Left ventricle myocardium superior (tissue), 1 donor: ENCODE measurements at places on chromosomes 2 and 18.

- DNase-seq = no peak
Observed at GRCh38 chr2:79972661-79973060, 331.9 kb downstream of the LRRTM1 start.

- DNase-seq = no peak
Observed at GRCh38 chr2:12685145-12685544, 31.6 kb upstream of the TRIB2 start.

DNA sequence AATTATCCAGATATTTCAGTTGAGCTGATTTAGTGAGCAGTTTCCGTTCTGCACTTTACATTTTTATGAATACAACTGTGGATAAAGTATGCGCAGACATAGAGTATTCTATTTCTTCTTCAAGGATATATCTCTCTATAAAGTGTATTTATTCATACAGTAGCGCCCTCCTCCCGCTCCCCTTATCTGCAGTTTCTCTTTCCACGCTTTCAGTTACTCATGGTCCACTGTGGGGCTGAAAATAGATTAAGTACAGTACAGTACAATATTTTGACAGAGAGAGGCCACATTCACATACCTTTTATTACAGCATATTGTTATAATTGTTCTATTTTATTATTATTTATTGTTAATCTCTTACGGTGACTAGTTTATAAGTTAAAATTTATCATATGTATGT is 19.7 kb upstream of the FHL2 start:
- DNase-seq = no peak

DNA sequence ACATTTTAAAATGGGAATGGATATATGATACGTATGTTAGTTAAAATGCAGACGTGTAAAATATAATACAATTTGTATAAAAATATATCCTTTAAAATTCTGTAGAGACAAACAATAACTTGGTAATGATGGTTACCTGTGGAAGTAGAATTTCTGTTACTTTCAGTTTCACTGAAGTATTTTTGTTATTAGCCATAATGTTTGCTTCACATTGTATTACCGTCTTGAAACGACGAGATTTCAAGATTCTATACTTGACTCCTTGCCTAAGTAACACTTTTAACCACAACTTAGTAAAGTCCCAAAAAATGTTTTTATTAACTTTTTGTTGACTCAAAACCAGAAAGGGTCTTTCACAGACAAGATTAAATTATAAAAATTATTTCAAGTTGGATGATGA is 488.3 kb upstream of the VRK2 start:
- DNase-seq = no peak
